Stimulated activated CD8-positive, alpha-beta memory T cell treated with anti-CD3 and anti-CD28 coated beads, Interleukin-4, amount 100 ng/mL, for 4 hours (primary cell): ENCODE measurements at places on chromosomes 4 and X.

DNA sequence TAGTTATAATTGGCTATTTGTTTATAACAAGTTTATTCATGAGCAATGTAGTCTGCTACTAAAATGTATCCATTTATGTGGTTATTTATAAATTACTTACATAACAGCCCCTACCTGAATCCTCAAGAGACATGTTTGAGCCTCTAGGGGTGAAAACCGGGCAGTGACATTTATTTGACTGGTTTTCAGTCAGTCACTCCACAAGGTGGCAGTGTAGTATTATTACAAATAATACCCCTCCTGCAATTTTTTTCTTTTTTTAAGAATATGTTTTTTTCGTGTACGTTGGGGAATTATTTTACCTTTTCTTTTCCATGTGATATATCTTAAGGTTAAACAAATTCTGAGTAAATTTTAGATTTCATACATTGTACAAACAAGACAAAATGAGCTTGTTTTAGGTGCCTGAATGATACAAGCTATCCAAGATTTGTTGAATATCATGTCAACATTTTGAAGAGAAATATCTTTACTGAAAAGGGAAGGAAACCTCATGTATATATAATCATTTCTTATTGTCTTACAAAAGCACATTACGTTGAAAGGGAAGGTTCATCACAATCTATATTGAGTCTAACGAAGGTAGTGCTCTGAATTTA lies 598.7 kb upstream of the TECRL start:
- no peak for DNase-seq

DNA sequence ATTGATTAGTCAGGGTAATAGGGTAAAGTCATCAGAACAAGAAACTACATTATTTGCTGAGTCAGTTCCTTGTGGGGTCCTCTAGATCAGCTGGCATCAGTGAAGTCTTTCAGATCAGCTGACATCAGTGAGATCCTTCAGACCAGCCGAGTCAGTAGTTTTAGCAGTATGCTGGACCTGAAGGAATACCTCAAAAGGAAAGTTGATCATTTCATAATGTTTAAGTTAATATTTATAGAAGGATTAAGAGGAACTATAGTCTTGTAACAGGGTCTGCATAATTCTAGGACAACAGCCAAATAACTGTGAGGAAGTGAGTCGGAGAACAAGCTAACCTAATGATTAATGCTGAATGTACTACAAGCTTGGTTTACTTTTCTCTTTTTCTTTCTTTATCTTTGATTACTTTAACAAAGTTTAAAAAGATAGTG lies 958 bp upstream of the UGT2B7 start:
- DNase-seq, result no peak

- DNase-seq, result no peak
Observed at GRCh38 chr4:113849771-113850170, 88.2 kb upstream of the CAMK2D start.

- no peak for DNase-seq
Observed at GRCh38 chrX:104018126-104018525, 4.6 kb upstream of the H2BW1 start.

DNA sequence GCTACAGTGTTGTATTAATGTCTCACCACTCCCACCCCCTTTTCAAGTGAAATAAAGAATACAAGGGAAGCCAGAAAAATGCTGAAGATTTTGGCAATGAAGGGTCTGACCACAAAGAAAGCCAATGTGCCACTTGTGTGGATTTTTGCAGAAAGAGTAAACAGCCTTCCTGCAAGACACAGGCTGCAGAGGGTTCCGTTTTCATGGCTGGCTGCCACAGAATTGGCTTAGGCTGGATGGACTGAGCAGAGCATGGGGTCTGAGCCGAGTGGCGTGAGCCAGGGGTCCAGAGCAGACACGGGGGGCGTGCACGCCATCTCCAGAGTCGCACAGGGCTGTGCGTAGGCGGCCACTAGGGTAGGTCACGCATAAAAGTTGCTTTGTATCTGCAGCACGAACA lies 69.2 kb downstream of the MTNR1A start:
- DNase-seq, result no peak

GRCh38 chr4:15188605-15189539 lies 186.6 kb downstream of the CPEB2 start:
- DNase-seq, result no peak

DNA sequence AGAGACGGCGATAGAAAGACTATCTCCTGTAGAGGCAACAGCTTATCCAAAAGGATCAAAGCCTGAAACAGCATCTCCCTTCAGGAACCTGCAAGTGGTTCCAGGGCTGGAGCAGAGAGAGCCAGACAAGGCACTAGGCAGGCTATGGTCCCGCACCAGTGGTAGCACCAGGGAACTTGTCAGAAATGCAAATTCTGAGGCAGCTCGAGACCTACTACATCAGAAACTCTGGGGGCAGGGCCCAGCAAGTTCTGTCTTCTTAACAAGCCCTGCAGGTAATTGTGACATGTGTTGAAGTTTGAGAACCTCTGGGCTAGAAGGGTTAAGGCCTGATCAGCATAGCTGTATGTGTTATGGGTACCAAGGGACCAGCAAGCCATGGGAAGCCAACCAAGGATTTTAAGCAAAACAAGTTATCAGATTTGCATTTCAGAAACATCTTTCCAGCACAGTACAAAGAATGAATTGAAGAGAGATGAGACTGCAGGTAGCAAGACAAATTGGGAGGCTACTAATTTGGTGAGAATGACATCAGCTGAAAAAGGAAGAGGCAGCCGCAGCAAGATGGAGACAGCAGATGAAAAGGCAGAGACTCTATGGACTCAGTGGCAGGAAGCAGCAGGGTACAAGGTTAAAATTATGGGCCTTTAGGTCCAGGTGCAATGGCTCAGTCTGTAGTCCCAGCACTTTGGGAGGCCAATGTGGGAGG lies 139.7 kb downstream of the TSPAN5 start:
- DNase-seq, result no peak

GRCh38 chr4:177320721-177321120 lies 11.0 kb downstream of the NEIL3 start:
- no peak for DNase-seq

DNA sequence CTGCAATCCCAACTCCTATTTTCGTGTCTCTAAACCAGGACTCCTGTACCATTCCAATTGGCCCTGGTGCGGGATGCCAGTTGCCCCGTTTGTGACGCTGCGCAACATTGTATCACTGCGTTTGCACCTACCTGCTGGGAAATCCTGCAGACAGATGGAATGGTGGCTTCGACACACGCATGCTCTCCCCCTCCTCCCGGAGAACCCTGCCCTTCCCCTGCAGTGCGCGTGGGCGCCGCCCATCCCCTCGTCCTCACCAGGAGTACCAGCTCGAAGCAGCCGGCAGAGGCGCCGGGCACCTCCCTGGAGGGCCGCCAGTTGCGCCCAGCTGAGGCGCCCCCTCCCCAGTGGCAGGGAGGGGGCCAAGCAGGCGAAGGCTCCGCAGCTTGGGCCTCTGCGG lies 1.4 kb downstream of the DGKK start:
- no peak for DNase-seq

- no peak for DNase-seq
Observed at GRCh38 chr4:17966312-17966711, 55.2 kb downstream of the LCORL start.

- DNase-seq, result no peak
Observed at GRCh38 chrX:47186096-47186740, 7.4 kb upstream of the UBA1 start.

DNA sequence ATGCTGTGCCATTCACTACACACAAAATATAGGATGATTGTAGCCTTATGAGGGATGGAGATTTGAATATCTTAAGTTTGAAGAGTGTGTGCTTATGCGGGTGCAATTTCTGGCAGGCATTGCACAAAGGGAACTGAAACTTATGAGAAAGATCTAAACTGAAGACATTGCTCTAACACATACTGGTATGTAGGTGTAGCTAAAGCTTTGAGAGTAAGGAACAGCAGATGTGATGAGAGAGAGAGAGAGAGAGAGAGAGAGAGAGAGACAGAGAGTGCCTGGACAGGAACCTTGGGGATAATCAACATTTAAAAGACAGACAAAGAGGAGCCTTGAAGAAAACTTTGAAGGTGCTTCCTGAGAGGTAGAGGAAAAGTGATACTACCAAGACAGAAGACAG lies 379.7 kb downstream of the SPRY1 start:
- DNase-seq, result no peak

GRCh38 chr4:15164571-15164970 lies 162.3 kb downstream of the CPEB2 start:
- no peak for DNase-seq

DNA sequence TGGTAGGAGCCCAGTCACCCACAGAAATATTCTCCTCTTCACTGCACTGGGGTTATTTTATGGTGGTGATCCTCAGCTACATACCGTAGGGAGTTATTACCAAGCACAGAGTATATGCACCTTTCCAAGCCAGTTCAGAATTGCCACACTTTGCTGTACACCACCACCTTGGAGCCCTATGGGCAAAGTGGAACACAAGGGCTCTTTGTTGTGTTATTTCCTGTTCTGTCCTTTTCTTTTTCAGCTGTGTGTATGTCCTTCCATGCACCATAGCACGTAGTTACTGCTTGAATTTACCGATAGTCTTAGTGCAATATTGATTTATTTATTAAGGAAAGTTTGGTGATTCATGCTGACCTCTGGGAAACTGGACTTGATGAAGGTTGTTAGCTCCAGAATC lies 8.3 kb downstream of the RNF128 start:
- no peak for DNase-seq

DNA sequence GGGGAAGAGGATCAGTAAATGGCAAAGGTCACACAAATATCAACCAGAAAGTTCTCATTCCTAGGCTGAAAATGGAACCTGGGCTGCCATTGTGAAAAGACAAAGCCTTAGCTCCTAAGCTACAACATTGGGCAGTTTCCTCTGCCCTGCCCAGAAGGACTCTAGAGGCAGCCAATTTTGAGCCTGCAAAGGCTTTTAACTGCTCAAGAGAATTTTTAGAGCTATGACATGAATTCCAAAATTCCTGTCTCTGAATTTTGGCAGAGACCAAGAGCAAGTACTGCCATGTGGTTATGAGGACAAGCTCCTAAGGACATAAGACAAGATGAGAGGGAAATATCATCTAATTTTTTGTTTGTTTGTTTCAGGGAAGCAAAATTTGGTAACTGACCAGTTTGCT lies 29.6 kb upstream of the IGFBP7 start:
- DNase-seq, result no peak

DNA sequence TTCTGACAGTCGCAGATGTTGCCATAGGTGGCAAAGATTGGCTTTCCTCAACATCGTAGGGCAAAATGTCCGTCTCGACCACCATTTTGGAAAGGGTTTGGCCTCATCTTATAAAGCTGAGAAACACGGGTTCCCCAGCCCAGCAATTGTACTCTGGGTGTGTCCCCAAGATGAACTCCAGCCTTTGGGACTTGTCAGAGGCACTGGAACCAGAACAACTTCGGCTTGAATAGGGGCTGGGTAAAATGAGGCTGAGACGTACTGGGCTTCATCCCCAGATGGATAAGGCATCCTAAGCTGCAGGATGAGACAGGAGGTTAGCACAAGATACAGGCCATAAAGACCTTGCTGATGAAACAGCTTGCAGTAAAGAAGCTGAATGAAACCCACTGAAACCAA lies 151.9 kb downstream of the CRLF2 start:
- no peak for DNase-seq

DNA sequence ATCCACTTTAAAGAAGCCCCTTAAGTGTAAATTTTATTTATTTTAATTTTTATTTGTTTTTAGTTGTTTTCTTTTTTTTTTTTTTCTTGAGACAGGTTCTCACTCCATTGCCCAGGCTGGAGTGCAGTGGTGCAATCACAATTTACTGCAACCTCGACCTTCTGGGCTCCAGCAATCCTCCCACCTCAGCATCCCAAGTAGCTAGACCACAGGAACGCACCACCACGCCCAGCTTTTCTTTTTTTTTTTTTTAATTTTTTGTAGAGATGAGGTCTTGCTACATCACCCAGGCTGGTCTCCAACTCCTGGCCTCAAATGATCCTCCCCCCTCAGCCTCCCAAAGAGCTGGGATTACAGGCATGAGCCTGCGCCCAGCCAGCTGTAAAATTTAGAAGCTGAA lies 6.0 kb downstream of the SAT1 start:
- no peak for DNase-seq

- no peak for DNase-seq
Observed at GRCh38 chrX:21798677-21799219, 40.7 kb upstream of the MBTPS2 start.

DNA sequence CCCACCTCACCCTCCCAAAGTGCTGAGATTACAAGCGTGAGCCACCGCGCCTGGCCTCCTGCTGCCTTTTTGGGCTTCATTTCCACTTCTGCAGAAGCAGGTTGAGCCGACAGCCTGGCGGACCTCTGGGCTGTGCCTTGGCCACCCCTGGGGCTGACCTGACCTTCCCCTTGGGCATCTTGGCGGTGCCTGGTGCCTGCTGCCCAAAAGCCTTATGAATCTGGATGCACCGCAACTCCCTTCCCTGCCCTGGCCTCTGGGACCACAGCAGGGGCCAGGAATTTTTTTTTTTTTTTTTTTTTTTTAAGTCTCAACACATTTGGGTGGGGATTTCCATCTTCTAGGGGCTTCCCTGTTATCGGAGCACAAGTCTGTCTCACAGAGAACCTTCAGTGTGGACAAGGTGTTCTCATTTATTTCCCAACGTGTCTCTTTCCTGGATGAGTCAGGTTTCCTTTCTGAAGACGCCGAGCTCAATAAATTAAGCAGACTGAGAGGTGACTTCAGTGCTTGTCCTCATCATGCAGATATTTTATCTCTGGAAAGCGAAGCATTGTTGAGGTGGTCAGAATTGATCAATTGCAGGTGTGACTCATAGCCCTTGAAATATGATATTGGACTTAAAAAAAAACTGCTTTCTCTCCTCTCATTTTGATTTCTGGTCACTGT lies 79.7 kb downstream of the SHROOM2 start:
- DNase-seq, result no peak

- DNase-seq, result no peak
Observed at GRCh38 chr4:110287130-110287529, 88.7 kb upstream of the ELOVL6 start.

- no peak for DNase-seq
Observed at GRCh38 chr4:145719752-145720624, 40.0 kb downstream of the C4orf51 start.

- no peak for DNase-seq
Observed at GRCh38 chrX:39473812-39474211, 623.9 kb downstream of the BCOR start.

DNA sequence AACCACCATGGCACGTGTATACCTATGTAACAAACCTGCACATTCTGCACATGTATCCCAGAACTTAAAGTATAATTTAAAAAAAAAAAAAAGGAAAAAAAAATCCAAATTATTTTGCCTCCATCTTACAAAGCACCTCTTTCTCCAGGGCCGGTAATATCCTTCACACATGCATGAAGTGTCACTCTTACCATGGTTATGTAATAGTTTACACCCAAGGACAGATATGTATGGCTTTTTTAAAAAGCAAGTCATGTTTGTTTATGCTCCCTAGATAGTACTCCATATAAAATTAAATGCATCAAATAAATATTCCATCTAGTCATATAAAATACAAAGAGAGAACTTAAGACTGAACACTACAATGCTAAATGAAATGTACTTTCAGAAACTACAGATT lies 22.5 kb downstream of the CHIC2 start:
- no peak for DNase-seq

- DNase-seq, result no peak
Observed at GRCh38 chr4:150673793-150674192, 91.8 kb downstream of the MAB21L2 start.
